Spleen (tissue), 13 donors: ENCODE measurements at places on chromosomes 3 and 15.

DNA sequence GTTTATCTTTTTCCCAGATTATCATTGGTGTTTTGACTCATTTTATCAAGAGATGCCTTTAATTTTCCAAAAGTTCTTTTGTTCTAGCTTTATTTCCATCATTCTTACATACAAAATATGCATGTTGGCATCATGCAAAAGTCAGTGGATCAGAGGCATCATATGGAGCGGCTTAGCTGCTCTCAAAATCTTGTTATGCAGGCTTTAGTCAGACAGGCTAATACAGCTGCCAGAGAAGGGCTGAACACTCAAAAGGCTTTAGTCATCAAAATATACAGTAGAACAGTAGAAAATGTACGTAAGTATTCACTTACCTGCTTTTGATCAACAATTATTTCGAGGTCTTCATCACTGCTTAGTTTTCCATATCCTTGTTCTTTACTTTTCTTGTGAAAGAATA, 65.5 kb downstream of the PEX5L start:
- DNase-seq: no peak
- no peaks in the 10 kb centered on the region for H3K4me1 ChIP-seq
- no peaks in the 10 kb centered on the region for H3K27me3 ChIP-seq
- no peak overlapping the region for H3K4me3 ChIP-seq

DNA sequence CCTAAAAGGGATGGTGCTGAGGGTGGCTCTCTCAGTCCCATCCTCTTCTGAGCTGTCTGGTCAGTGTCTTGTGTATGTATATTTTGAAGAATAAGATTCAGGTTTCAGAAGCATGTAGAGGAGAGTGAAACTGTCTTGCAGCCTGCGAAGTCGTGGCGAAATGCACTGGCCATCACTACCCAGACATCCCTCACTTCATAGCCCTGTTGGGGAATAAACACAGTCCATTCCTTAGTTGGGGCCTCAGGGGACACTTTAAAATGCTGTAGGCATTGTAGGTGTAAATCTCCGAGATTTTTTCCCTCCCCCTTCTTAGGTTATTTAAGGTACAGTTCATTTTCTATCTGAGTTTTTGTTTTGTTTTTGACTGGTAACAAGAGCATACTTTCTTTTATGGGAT, 93.8 kb downstream of the DNASE1L3 start:
- peak overlapping the region; percentile 20 for H3K27ac ChIP-seq
- H3K4me3 ChIP-seq: no peak overlapping the region
- H3K36me3 ChIP-seq: no peaks in the 10 kb centered on the region
- DNase-seq: no peak
- H3K27me3 ChIP-seq: no peaks in the 10 kb centered on the region
- peaks cover 62% of the 10 kb centered on the region for H3K4me1 ChIP-seq

DNA sequence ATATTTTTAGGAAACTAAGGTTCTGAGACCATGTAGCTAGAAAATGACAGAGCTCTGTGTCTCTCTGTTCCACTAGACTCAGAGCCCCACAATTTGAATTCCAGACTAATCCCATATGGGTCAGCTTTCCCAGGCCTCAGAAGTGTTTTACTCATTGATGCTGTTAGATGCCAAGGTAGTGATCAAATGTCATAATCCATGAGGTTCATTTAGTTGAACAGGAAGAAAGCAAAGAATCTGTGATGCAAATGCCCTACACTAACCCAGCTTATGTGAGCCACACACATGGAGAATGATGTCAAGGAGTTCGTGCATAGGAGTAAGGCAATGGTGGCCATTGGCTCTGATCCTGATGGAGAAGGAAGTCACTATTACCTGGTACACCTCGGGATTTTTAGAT, 363.4 kb upstream of the RARB start:
- no peak for DNase-seq
- H3K27ac ChIP-seq: no peak overlapping the region
- no peak overlapping the region for H3K4me3 ChIP-seq

DNA sequence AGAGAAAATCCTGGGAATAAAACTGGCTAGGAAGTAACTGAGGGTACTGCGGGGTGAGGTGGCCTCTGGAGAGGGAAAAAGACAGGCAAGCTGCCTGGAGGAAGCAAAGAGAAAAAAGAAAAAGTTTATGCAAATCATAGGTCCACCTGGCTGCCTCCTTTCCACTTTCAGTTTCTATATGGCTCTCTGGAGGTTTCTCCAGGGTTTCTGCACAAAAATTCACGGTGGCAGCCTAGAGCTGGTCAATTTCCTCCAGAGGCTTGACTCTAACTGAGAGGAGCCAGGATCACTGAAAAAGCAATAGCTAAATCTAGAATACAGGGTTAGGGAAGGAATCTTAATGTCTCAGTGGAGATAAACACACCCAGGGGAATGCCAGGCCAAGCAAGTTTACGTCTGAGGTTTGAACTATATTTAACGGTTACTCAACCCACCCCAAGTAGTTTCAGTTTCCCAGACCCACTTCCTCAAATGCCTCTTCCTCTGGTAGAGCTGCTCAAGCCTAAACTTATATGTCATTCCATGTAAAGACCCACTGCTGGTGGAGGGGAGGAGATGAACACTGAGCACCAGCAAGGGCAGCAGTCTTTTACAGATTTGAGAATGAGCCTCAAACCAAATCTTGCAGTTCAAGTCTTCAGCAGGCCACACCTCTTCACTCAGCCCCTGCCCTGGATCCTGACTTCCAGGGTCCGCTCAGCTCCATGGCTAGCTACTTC, 5.7 kb downstream of the LYSMD2 start:
- peak overlapping the region; percentile 28 for H3K4me3 ChIP-seq
- H3K27me3 ChIP-seq: no peaks in the 10 kb centered on the region
- DNase-seq: no peak
- peak overlapping the region; percentile 94 for H3K27ac ChIP-seq
- peaks cover 63% of the 10 kb centered on the region for H3K4me1 ChIP-seq

GRCh38 chr3:66404197-66404596, 96.6 kb downstream of the LRIG1 start:
- H3K4me3 ChIP-seq: no peak overlapping the region
- H3K4me1 ChIP-seq: no peaks in the 10 kb centered on the region
- H3K36me3 ChIP-seq: no peaks in the 10 kb centered on the region
- H3K27me3 ChIP-seq: no peaks in the 10 kb centered on the region
- DNase-seq: peak; percentile 59
- no peak overlapping the region for H3K27ac ChIP-seq

GRCh38 chr3:4656059-4656458, 162.9 kb downstream of the ITPR1 start:
- H3K27ac ChIP-seq: no peak overlapping the region
- no peaks in the 10 kb centered on the region for H3K27me3 ChIP-seq
- DNase-seq: peak; percentile 70

DNA sequence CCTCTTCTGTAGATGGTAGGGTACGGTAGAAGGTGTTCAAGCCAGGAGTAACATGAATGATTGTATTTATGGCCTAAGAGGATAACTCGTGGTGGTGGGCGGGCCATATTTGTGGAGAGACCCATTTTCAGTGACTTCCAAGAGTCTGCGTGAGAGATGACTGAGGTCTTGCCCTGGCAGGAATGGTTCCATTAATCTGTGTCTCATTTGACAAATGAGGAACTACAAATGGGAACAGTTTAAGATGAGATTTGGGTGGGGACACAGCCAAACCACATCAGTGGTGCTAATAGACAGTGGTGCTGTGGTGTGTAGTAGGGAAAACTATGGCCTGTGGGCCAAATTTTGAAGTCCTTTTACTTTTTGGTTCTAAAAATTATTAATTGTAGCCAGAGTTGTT, 47.1 kb downstream of the FLNB start:
- H3K36me3 ChIP-seq: no peaks in the 10 kb centered on the region
- peaks cover 10% of the 10 kb centered on the region for H3K4me1 ChIP-seq
- H3K27me3 ChIP-seq: no peaks in the 10 kb centered on the region
- no peak for DNase-seq

DNA sequence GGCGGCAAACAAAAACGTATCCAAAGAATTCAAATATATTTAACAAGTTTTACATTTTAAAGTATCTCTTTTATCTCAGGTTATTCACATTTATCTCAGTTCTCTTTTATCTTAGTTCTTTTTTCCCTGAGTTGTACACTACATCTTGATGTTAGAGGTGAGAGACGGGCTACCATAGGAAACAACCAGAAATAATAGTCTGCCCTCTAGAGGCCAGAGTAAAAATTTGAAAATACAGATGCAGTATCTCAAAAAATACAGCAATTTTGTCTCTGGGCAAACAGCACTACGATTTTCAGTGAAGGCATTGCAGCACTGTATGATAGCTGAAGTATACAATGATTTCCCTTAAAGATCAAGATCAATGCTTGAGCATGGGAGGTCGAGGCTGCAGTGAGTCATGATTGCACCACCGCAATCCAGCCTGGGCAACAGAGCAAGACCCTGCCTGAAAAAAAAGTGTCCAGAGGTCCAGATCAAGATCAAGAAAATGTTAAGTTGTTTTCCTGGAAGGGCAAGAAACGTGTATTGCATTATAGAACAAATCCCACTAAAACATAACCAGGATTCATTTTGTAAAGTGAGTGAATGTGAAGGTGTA, 82.6 kb upstream of the ATP11B start:
- DNase-seq: no peak
- H3K27me3 ChIP-seq: no peaks in the 10 kb centered on the region
- no peak overlapping the region for H3K4me3 ChIP-seq
- H3K36me3 ChIP-seq: no peaks in the 10 kb centered on the region

GRCh38 chr3:58572634-58573230, 4.5 kb downstream of the FAM107A start:
- H3K27ac ChIP-seq: no peak overlapping the region
- peak; percentile 60 for DNase-seq
- peaks cover 49% of the 10 kb centered on the region for H3K4me1 ChIP-seq
- H3K36me3 ChIP-seq: no peaks in the 10 kb centered on the region

DNA sequence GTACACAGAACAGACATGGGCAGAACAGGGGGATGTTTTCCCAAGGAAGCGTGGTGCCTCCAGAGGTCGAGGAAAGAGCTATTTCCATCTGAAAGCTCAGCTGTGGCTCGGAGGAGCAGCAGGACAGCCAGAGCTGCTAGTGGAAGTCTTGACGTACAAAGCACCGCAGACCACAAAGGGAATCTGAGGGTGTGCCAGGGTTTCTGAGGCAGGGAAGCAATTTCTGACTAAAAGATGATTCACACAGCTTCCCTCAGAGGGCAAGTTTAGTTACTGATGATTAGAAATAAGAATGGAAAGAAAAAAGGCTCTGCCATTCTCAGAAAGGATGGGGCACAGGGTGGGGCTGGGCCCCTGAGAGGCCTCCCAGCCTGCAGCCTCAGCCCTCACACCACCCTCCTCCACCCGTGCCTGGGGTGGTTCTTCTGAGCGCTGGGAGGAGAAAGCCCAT, 45.8 kb upstream of the SEC13 start:
- H3K27ac ChIP-seq: no peak overlapping the region
- H3K4me3 ChIP-seq: no peak overlapping the region
- DNase-seq: no peak
- no peaks in the 10 kb centered on the region for H3K36me3 ChIP-seq
- no peaks in the 10 kb centered on the region for H3K4me1 ChIP-seq

DNA sequence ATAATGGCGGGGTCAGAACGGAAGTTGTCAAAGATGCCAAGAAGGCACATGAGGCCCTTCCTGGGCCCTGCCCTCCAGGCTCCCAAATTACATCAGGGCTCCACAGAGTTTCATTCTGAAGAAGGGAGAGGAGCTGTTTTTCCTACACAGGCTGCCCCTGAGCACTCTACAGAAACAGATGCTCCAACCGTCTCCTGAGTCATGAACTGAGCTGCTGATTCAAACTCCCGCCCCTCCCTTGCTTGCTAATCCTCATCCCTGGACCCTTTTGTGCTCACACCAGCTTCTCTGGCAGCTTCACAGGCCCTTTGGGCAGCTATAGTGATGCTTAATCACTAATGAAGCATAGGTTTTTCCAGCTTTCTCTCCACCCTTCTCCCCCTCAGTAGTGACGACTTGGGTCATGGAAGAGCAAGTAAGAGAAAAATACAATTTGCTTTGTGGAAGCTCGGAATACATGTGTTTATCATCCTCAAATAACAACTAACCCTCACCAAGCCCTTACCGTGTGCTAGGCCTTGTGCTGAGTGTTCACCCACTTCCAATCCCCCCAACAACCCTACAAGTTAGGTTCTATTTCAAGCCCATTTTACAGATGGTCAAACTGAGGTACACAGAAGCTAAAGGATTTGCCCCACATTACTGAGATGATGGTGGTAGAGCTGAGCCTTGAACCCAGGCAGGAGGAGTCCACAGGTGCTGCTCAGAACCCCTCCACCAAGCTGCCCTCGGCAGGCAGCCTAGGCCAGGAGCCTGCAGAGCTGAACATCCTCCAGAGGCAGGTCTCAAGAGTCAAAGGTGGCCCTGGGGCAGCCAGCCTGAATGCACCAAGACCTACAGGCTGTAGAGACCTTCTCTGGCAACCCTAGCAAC, 21.9 kb downstream of the MEGF11 start:
- H3K4me3 ChIP-seq: no peak overlapping the region
- H3K36me3 ChIP-seq: no peaks in the 10 kb centered on the region
- no peaks in the 10 kb centered on the region for H3K4me1 ChIP-seq
- H3K27me3 ChIP-seq: no peaks in the 10 kb centered on the region
- H3K27ac ChIP-seq: no peak overlapping the region
- peak; percentile 41 for DNase-seq

DNA sequence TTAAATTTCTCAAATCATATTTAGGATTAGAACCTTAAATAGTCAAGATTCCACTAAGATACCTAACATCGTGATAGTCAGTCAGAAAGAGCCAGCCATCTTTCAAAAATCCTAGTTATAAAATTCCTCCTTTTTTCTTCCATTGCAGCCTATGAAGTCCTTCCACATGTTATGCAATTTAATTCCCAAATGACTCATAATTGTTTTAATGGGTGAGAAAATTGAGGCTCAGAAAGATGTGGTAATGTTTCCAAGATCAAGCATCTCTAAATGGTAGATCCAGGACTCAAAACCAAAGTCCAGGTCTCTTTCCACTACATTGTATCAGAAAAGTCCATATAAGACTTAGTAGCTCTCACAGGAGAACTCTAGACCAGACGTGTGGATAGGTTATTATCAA, 9.5 kb downstream of the CFAP44 start:
- no peaks in the 10 kb centered on the region for H3K4me1 ChIP-seq
- H3K27me3 ChIP-seq: no peaks in the 10 kb centered on the region
- H3K4me3 ChIP-seq: no peak overlapping the region
- H3K36me3 ChIP-seq: peaks cover 44% of the 10 kb centered on the region

GRCh38 chr3:168951884-168952283, 711.6 kb downstream of the MECOM start:
- H3K4me1 ChIP-seq: no peaks in the 10 kb centered on the region
- no peaks in the 10 kb centered on the region for H3K27me3 ChIP-seq
- H3K4me3 ChIP-seq: no peak overlapping the region
- no peaks in the 10 kb centered on the region for H3K36me3 ChIP-seq
- no peak for DNase-seq

GRCh38 chr3:112973325-112974177, 1.4 kb downstream of the CD200R1 start:
- H3K4me1 ChIP-seq: peaks cover 19% of the 10 kb centered on the region
- peak overlapping the region; percentile 77 for H3K27ac ChIP-seq
- DNase-seq: no peak
- no peaks in the 10 kb centered on the region for H3K27me3 ChIP-seq

DNA sequence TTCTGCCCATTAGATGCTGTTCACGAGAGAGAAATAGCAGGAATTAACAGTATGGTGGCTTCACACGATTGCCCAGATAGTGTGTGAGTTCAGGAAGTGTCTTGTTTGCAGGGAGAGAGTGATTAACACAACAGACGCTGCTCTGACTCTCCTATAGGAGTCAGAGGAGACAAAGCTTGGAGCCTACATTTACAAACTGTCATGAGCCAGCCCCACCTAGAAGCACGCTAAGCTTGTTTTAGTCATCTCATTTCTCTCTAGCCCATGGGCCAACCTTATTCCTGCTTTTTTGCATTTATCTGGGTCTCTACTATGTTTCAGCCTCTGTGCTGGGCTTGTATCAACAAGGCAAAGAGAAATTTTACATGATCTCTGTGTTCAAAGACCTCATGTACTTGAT, 128.3 kb upstream of the BFSP2 start:
- H3K4me3 ChIP-seq: no peak overlapping the region
- no peak overlapping the region for H3K27ac ChIP-seq
- H3K36me3 ChIP-seq: no peaks in the 10 kb centered on the region
- no peaks in the 10 kb centered on the region for H3K27me3 ChIP-seq
- no peak for DNase-seq
